Subcutaneous adipose tissue (tissue), 4 donors: ENCODE measurements at places on chromosomes 7 and 10. TPM values are rescaled to one million over a fixed set of nuclear protein-coding genes. Genes with fewer than 3 reads are reported as not detected.

Gene NCOA4
- 162 TPM for total RNA-seq

Gene SYT15B
- 2.4 TPM for total RNA-seq

Gene HMX2
- not detected for total RNA-seq

Gene ITPRIP
- total RNA-seq, result 22.5 TPM

Gene CPED1
- total RNA-seq, result 49.5 TPM

Gene HACD1
- 17.1 TPM for total RNA-seq

Gene SLC39A12
- 0.17 TPM for total RNA-seq

Gene KAZALD1
- 0.98 TPM for total RNA-seq

Gene OPALIN
- total RNA-seq, result not detected

Gene DGKI
- total RNA-seq, result 0.98 TPM

Gene ZNF117
- 75.3 TPM for total RNA-seq

Gene LRRC18
- not detected for total RNA-seq

Gene UNCX
- total RNA-seq, result not detected
